Stimulated activated CD4-positive, alpha-beta T cell treated with anti-CD3 and anti-CD28 coated beads, Interleukin-1b, Interleukin-23, amount 100 ng/mL, for 1 hour (primary cell): ENCODE measurements at places on chromosomes 3 and 15.

DNA sequence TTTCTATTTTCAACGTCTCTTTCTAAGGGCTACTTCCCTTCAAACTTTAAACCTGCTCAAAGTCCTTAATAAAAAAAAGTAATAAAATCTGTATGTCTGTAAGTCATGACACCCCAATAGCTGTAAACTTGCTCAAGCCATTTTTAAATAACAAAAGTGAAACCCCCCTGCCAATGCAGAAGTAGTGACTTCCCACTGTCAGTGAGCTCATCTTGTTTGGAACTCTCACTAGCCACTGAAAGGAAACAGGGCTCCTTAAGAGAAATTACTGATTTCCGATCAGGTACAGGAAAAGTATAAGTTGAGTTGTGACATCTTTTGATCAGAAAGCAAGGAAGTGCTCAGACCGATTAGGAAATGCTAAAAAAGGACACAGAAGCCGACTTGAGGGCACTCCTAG, 27.6 kb upstream of the GPR171 start:
- DNase-seq: no peak

GRCh38 chr3:72323773-72324172, 524.5 kb downstream of the SHQ1 start:
- no peak for DNase-seq

DNA sequence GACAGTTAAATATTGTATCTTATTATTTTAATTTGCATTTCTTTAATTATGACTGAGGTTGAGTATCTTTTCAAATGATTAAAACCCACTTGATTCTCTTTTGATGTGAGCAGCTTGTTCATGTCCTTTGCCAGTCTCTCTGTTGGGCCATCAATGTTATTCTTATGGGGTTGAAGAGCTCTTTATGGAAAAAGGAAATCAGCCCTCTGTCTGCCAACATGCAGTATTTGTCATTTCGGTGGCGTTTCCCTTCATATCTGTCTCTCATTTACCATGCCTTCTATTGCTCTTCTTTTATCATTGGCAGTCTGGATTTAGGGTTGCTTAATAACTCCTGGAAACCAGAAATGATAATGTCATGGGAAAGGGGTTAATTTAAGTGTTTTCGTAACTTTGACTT, 340.7 kb upstream of the DNAJC19 start:
- no peak for DNase-seq

DNA sequence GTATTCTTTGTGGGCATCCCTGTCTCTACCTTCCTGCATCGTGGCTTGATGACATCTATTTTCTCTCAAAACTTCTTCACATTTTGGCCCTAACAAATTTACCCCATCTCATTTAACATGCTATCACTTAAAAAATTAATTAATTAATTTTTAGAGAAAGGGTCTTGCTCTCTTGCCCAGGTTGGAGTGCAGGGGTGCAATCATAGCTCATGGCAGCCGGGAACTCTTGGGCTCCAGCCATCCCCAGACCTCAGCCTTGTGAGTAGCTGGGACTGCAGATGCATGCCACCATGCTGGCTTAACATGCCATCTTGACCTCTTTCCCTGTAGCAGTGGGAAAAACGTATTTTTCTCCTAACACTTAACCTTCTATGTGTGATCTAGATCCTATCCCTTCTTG, 20.6 kb downstream of the IQGAP1 start:
- DNase-seq: no peak

DNA sequence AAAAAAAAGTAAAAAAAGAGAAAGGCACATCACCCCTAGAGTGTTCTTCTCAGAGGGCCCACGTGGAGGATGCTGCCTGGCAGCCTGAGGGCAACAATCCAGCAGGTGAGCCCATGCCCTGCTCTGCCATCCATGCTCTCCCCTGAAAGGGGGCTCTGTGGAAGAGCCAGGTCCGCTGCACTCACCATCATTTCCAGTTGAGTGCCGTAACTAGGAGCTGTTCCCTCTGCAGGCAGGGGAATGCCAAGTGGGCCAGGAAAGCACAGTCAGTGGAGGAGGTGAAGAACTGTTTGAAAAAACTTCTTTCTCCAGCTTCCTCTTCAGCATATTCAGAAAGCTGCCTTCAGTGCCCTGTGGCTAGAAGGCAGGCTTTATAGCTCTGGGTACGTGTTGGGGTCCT, 84.1 kb downstream of the ABHD5 start:
- DNase-seq: no peak

DNA sequence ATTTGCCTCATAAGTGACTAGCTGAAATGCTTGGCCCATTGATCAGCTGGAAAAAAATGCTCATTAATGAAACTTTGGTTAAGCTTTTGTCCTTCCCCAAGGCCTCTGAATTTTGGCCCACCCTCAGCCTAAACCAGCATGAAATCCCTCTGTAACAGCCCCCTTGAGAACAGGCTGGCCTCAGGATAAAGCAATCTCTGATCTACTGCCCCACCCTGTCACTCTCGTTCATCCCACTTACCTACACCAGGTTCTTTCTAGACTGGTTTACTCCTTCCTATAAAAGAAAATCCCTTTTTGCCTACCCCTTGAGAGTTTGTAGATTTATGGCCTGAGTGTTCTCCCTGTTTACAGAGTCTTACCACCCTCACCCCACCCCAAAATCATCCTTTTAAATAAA, 3.4 kb upstream of the AEN start:
- DNase-seq: no peak

GRCh38 chr15:88302373-88302772, 45.8 kb upstream of the NTRK3 start:
- DNase-seq: no peak
